ENCODE measurements at places on chromosomes 11 and 22.

DNA sequence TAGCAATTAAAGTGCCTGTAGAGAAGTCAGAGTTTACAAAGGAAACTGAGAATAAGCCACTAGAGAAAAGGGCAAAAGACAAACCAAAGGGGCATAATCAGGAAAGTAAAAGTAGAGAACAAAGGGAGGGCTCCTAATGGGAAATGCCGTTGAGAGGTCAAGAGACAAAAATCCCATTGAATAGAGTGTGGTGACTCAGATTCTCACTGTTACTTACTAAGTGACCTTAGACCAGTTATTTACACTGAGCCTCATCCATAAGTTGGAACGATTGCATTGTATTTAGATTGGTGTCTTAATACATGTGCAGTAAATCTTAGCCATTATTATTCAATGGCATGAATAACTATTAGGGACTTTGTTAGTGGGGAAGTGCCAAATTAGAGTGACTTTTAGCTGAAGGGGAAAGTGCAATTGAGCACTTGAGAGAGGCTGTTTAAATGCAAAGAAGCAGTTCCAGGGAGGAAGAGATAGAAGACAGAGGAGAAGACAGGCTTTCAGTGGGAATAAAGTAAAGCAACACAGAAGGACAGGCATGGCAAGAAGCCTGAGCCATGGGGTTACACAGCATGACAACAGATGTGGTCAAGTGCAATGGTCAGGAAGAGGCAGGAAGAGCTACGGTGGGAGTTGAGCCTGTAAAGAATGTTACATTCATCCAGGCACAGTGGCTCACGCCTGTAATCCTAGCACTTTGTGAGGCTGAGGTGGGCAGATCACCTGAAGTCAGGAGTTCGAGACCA lies 82.6 kb downstream of the UBASH3B start:
- DNase-seq, result no peak

GRCh38 chr11:63795066-63795465 lies 18.2 kb upstream of the SPINDOC start:
- no peak for DNase-seq

DNA sequence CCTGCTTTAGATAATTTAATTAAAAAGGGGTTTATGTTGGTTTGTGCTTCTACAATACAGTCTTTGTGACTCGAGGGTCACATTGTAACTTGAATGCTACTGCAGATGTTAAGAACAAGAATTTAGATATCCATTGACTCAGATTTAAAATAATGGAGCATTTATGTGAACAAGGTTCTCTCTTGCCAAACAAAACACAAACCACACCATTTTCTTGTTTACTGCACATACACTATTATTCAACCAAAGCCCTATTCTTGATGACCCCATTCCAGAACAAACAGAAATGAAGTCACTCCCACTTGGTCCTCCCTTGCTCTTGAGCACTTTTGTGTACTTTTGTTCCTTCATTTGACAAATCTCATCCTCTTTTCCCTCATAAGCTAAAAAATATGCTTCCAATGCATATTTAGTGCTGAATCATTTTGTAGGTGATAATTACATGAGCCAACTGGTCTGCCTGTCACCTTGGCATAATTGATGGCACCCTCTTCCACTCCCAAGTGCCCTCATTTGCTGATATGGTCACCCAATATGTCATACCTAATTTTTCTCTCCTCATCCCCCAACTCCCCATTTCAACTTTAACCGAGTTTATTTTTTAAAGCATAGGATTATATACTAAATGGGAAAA lies 2.8 kb downstream of the C11orf71 start:
- DNase-seq, result no peak

GRCh38 chr11:75945446-75945845 lies 130.4 kb downstream of the UVRAG start:
- no peak for DNase-seq

GRCh38 chr22:24430431-24431308 lies 3.3 kb downstream of the ADORA2A start:
- no peak for DNase-seq

DNA sequence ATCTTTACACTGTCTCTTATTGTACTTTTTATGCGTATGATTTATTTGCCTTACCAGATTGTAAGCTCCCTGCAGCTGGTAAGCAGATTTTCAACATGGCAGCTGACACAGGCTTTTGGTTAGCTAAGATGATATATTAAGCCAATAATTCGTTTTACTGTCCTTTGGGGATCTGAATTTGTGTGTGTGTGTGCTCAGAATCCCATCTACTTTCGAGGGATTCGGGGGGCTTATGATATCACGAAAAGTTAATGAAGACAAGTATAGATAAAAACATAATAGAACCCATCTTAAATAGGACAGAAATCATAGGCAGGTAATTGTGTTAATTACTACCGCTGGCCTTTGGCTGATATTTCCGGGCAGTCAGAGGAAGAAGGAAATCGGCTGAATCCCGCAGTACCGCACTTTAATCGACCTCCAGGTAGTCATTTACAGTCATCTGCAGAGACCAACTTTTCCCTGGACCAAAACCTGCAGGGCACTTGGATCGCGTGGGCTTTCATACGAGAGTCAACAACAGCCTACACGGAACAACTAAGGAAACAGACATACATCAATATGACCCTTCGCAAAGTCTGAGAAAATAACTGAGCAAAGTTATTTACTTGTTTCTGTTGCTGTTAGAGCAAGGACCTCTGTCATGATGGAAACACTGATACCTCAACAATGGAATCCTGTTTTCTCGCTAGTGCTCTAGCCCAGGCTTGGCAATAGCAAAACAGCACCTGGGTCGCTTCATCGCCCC lies 802 bp downstream of the KBTBD3 start:
- DNase-seq, result no peak

DNA sequence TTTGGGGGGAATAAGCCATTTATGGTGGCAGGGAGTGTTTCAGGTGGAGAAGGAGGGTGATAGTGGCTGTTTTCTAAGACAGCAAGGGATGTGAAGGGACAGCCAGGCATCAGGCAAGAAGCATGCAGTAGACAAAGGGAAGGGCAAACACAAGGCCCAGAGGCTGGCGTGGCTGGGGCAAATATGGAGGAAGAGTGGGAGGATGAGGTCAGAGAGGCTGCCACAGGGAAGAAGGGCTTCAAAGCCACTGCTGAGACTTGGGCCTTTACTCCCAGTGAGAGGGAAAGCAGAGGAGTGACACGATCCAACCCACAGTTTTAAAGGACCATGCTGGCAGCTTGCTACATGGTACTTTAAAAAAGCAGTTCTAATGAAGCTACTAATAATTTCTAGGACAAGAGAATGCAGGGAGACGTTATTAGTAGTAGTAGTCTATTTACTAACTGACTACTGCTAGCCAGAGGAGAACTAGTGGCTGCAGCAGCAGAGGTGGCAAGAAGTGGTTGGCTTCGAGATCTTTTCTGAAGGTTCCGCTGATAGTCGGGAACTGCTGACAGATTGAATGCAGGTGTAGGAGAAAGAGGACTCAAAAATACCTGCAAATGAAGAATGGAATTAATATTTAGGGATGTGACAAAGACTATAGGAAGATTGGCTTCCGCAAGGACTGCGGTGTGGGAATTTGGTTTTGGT lies 13.7 kb downstream of the KMT5B start:
- DNase-seq, result no peak

DNA sequence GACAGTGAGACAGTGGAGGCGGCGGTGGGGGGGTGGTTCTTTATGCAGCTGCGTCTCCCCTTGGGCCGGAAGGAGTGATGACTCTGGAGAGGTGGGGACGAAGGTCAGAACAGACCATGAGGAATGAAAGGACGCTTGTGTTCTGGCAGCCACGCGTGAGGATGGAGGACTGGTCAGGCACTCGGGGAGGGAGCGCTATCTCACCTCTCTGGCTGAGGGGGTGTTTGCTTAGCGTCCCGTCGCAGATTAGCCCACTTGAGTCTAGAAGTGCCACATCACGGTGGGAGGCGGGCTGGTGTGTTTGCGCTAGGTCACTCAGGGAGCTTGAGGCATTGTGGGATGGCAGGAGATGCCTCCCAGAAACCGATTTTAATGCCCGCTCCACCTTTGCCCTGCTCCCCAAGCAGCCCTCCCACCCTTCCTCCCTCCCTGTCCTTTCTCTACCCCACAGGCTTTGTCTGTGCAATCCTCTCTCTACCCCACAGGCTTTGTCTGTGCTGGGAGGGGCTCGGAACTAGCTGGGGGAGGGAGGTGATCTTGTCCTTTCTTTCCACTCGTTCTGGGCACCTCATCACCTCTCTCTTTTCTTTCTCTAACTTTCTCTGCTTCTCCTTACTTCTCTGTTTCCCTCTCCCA lies 97.8 kb downstream of the PKNOX2 start:
- DNase-seq, result no peak

DNA sequence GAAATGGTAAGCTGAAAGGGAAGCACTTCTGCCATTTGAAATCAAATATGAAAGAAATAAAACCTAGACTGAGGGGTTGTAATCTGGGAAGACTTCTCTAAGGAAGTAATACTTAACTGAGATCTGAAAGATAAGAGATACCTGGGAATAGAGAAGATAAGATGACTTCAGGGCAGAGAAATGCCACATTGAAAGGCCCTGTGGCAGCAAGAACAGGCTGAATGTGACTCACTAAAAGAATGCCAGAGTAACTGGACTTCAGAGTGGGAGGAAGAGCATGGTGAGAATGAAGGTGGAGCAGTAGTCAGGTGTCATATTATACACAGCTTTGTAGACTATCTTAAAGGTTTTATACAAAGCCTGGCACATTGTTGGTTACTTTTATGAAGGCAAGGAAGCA lies 17.6 kb downstream of the CALCA start:
- DNase-seq, result no peak

DNA sequence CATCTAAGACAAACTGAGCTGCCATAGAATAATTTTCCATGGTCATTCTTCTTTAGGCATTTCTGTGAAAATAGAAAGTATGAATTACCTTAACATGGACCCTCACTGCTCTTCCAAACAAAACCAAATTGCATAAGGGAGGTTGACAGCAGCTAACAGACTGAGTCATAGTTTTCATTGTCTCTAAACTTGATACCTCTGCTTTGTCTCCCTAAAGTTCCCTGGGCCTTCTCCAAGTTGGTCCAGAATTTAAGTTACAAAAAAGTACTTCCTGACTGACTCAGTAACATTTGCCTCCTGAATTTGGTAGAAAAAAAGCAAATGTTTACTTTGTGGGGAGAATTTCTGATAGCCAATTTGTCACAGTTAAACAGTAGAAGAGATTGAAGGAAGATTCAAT lies 3.0 kb downstream of the OR8D1 start:
- no peak for DNase-seq

GRCh38 chr11:34203377-34203871 lies 98.0 kb downstream of the NAT10 start:
- no peak for DNase-seq

DNA sequence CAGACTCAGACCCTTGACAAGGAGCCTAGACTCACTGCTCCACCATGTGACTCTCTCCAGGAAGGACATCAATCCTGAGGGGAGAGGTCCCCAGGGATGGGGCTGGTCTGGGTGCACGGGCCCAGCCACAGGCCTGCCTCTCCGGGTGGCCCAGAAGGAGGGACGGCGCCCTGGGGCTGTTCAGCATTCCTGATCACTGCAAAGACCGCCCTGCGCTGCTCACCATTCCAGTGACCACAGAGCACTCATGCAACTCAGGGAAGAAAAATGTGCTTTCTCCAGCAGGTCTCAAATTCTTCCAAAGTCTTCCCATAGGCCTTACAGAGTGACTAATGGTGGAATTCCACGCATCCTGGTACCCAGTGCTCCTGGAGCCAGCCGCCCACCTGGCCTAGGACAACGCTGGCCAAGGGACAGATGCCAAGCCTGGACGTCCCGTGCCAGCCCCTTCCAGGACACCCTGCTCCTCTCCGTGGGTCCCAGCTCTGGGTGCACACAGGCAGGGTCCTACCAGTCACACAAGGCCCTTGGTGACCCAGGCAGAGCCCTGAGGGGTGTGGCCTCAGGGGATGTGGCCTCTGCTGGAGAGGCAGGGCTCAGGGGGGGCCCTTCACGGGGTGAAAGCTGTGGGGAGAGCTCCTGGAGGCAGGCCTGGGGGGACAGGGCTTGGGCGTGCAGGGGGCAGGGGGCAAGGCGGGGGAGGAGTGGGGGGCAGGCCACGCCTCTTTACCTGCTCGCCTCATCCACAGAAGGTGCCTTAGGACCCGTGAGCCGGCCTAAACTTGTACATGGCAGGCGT lies 178.8 kb downstream of the IGLL1 start:
- DNase-seq, result no peak

DNA sequence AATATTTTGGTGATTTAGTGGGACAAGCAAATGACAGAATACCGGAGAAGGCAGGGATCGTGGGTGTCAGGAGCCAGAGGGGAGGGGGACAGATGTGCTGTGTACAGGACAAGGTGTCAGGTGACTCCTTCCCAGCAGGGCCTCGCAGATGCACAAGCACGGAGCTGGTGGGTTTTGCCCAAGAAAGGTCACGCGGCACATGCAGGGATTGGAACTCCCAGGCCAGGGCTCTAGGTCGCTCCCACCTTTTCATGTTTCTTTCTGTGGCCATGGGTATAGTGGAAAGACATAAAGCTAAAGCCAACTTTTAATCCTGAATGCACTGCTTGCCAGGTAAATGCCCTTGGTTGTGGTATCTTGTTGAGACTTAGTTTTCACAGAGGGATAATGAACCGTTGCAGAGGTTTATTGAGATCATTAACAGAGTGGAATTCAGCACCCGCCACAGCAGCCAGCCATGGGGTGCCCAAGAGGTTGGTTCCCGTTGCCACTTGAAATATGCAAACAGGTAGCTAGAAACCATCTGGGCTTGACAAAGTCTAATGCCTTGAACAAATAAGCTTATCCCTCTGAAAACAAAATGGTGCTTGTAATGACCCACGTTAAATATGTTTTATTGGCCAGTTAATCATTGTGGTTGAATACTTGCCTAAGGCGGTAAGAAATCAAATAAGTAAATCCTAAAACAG lies 10.1 kb downstream of the C22orf23 start:
- no peak for DNase-seq

- DNase-seq, result peak; percentile 46
These were observed 3.4 kb upstream of the SCUBE1 start for GRCh38 chr22:43346521-43346929.

DNA sequence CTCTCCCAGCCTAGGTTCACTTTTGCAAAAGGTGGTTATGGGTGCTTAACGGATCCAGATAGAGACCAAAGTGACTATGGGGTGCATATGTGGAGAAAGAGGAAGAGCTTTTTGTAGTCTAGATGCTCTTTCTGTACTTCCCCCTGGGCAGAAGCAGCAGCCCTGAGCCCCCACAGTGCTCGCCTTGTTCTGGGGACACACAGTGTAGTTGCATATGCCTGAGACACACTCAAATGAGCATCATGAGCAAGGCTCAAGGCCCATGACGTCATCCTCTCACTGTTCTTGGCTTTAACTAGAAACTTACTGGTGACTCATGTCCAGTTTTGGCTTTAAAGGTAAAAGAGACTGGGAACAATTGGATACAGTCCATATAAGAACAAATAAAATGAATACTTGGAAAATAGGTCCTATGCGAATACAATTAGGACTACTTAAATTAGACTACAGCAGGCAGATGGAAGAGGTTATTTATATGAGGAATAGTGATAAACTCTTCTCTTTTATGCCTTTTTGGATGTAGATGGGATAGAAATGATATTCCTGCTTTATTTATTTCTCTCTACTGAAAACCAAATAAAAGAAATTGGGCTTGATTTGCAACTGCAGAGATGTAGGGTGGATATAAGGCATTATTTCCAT lies 20.1 kb upstream of the PEX26 start:
- no peak for DNase-seq

GRCh38 chr11:131279654-131280384 lies 90.6 kb upstream of the NTM start:
- no peak for DNase-seq

- no peak for DNase-seq
These were observed 2.2 kb downstream of the TMEM80 start for GRCh38 chr11:697811-698311.

Data from T-helper 1 cell (primary cell).